Amygdala (tissue), 56 donors: ENCODE measurements at places on chromosomes 12 and 14.
A peak's percentile ranks its signal among the peaks of the same experiment; 100 is the strongest.

DNA sequence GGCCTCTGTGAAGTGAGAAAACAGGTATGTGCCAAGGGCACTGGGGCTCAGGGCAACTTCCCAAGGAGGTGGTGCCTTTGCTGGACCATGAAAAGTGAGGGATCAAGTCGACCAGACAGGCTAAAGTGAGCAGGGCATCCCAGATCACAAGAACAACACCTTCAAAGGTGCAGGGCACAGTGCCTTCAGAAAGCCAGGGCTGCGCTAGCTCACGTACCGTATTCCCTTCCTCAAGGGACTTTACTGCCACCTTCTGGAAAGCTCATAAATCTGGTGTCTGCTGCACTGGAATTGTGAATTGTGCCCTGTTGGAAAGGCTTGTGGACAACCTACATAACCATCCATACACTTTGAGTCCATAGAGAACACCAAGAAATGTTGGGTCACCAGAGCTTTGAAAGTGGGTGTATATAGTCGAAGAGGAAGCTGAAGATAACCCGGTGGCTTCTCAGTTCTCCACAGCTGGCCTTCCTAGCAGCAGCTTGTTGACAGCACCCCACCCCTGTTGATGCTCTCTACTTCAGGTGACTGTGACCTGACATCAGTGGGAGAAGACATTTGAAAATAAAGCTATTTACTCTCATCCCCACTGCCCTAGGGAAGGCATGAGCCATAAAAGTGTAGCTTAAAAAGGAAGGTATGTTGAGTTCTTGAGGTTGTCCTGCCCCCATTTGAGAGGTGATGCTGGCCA lies 24.5 kb downstream of the FIGNL2 start:
- peak; percentile 52 for DNase-seq

DNA sequence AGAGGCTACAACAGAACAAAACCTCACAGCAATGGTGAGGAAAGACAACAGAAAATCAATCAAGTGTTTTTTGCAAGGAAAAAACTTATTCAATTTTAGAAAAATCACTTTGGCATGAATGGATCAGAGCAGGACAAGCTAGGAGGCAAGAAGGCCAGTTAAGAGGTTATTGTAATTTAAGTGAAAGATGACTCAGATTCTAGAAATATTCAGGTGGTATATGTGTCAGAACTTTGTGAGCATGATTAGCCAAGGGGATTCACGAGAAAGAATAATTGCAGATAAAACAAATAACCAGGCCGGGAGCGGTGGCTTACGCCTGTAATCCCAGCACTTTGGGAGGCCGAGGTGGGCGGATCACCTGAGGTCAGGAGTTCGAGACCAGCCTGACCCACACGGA lies 12.7 kb downstream of the GCH1 start:
- no peak for DNase-seq

DNA sequence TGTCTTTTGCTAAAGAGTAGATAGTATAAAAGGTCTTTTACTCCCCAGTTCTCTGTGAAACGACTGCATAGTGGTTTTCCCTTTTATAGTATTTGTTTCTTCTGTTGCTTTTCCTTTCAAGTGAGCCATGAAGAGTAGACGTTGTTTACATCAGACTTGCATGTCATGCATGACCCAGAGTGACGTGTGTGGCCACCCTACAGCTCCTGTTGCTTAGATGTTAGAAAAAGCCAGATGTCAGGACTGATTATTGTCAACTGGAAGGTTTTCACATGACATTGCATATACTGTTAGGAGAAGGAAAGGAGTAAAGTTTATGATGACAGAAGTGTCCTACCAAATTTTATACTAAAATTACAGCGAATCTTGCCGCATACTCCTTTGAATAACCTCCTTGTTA lies 1.3 kb upstream of the RD3L start:
- DNase-seq, result no peak

GRCh38 chr12:53887006-53887405 lies 51.6 kb upstream of the HOXC13 start:
- no peak for DNase-seq
